MCF 10A (cell line): ENCODE measurements at places on chromosomes 16 and 17. TPM values are rescaled to one million over a fixed set of nuclear protein-coding genes. Genes with fewer than 3 reads are reported as not detected.

- no peaks in the 10 kb centered on the region for H3K4me1 ChIP-seq
- H3K36me3 ChIP-seq = peaks cover 6% of the 10 kb centered on the region
- no peak for DNase-seq
- no peak overlapping the region for H3K27ac ChIP-seq
Measured at GRCh38 chr16:6993544-6993943, 339.1 kb upstream of the RBFOX1 start.

- peak; percentile 95 for DNase-seq
- H3K27ac ChIP-seq = peak overlapping the region; percentile 42
- peaks cover 5% of the 10 kb centered on the region for H3K36me3 ChIP-seq
- H3K4me1 ChIP-seq = peaks cover 20% of the 10 kb centered on the region
- H3K27me3 ChIP-seq = no peaks in the 10 kb centered on the region
Measured at GRCh38 chr16:30490210-30490609, 17.7 kb downstream of the ITGAL start.

Gene CYB5B
- total RNA-seq = 112 and 118 TPM in 2 replicates

GRCh38 chr17:62705778-62706597, 78.5 kb downstream of the MRC2 start:
- no peaks in the 10 kb centered on the region for H3K36me3 ChIP-seq
- DNase-seq = no peak
- peaks cover 7% of the 10 kb centered on the region for H3K4me1 ChIP-seq
- H3K27me3 ChIP-seq = no peaks in the 10 kb centered on the region

DNA sequence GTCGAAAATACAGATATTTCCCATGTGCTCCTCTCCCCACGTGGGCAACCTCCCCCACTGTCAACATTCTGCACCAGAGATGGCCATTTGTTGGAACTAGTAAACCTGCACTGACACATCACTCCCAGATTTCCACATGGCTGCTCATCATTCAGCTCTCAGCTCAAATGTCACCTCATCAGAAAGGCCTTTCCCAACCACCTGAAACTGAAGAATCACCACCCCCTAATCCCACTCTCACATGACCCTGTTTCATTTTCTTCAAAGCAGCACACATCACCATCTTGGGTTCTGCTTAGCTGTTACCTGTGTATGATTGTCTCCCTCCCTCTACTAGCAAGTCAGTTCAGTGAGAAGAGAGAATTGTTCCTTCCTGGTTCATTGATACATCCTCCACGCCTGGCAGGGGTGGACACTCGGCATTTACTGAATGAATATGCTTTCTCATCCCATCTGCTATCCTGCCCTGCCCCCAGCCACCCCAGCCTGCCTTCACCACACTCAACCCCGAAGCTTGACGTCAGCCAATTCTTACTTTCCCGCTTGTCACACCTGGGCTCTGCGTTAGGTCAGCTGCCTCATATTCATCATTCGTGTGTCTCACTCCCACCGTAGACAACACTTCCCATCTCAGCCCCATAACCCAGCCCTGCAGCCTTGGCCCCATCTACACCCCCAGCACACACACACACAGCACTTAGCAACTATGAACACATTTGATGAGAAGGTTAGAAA, 1.5 kb downstream of the C17orf114 start:
- H3K36me3 ChIP-seq = peaks cover 20% of the 10 kb centered on the region
- no peak for DNase-seq
- no peak overlapping the region for H3K4me3 ChIP-seq
- no peaks in the 10 kb centered on the region for H3K27me3 ChIP-seq

DNA sequence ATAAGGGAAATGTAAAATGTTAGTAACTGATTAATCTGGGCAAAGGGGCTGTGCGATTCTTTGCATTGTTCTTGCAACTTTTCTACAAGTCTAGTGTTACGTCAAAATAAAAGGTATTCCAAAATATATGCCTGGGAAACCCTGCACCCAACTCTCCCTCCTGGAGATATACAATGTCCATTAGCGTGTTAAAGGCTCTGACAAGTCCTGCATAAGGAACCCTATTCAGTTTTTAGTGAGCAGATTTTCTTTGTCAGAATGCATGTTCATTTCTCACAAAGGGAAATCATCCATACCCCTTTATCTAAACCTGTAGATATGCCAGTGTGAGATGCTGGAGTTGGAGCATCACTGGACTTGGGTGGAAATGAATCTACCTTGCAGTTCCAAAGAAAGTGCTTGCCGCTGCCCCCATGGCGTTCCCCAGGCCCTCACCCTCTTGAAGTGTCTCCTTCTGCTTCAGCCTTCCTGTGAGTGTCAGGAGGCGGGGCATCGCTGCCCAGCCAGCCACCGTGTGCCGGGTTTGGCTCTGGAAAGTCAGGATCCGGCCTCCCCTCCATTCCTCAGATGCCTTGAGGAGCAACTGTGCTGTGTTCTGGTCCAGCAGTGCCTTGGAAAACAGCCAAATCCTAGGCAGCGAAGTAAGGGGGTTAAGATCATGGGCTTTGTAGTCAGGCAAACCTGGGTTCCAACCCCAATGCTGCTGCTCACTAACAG, 85.5 kb downstream of the RMI2 start:
- H3K4me1 ChIP-seq = no peaks in the 10 kb centered on the region
- no peaks in the 10 kb centered on the region for H3K36me3 ChIP-seq
- H3K27ac ChIP-seq = no peak overlapping the region
- no peak overlapping the region for H3K4me3 ChIP-seq

- no peak overlapping the region for H3K27ac ChIP-seq
- no peaks in the 10 kb centered on the region for H3K27me3 ChIP-seq
- no peaks in the 10 kb centered on the region for H3K4me1 ChIP-seq
- no peaks in the 10 kb centered on the region for H3K36me3 ChIP-seq
Measured at GRCh38 chr17:21418446-21419298, 42.5 kb downstream of the KCNJ12 start.

Gene NKD1
- 0.07 and 0.29 TPM in 2 replicates for total RNA-seq

Gene RAD51D
- 9.6 and 13.0 TPM in 2 replicates for total RNA-seq

Gene GLTPD2
- not detected in 2 replicates for total RNA-seq

DNA sequence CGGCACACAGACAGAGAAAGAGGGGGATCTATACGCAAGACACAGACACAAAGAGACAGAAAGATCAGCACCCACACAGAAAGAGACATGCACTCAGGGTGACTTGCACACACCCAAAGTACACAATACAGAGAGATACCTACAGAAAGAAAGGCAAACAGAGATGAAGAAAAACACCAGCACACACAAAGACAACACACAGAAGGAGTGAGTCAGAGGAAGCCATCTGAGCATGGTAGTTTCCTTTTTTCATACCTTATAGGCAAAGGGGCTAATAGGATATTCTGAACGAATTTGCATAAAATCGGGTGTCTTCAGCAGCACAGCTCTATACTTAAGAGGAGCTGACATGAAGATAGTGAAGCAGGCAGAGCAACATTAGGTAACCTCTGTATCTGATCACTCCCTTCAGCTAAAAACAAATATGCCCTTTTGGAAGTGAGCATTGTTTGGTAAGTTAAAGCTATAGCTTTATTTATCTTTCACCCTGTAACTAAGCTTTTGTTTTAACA, 198.6 kb downstream of the AATF start:
- peaks cover 8% of the 10 kb centered on the region for H3K4me1 ChIP-seq
- H3K36me3 ChIP-seq = peaks cover 65% of the 10 kb centered on the region
- peak overlapping the region; percentile 24 for H3K27ac ChIP-seq
- H3K4me3 ChIP-seq = no peak overlapping the region
- no peaks in the 10 kb centered on the region for H3K27me3 ChIP-seq

- H3K27me3 ChIP-seq = no peaks in the 10 kb centered on the region
- H3K4me3 ChIP-seq = no peak overlapping the region
- no peak overlapping the region for H3K27ac ChIP-seq
- peaks cover 11% of the 10 kb centered on the region for H3K36me3 ChIP-seq
Measured at GRCh38 chr17:40369923-40370322, 5.4 kb upstream of the GJD3 start.

Gene CHAD
- total RNA-seq = not detected in 2 replicates

Gene ZACN
- not detected in 2 replicates for total RNA-seq

DNA sequence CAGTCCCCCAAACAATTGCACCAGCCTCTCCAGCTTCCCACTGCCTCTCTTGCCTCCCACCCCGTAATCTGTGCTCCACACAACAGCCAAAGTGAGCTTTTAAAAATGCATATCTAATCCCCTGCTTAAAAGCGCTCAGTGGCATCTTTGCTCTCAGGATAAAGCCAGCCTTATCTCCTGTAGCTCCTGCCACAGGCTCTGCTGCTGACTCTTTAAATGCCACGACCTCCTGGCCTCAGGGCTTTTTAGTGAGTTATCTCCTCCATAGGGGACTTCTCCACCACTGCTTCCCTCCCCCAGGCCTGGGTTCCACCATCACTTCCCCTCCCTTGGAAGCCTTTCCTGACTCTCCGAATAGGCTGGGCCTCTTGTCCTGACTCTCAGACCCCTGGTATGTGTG, 98.6 kb downstream of the GNAO1 start:
- peaks cover 8% of the 10 kb centered on the region for H3K4me1 ChIP-seq
- H3K27me3 ChIP-seq = no peaks in the 10 kb centered on the region
- H3K36me3 ChIP-seq = no peaks in the 10 kb centered on the region

GRCh38 chr17:38587203-38587602, 18.5 kb downstream of the SRCIN1 start:
- no peak overlapping the region for H3K27ac ChIP-seq
- no peaks in the 10 kb centered on the region for H3K27me3 ChIP-seq
- no peaks in the 10 kb centered on the region for H3K36me3 ChIP-seq
- H3K4me3 ChIP-seq = no peak overlapping the region
- no peak for DNase-seq

DNA sequence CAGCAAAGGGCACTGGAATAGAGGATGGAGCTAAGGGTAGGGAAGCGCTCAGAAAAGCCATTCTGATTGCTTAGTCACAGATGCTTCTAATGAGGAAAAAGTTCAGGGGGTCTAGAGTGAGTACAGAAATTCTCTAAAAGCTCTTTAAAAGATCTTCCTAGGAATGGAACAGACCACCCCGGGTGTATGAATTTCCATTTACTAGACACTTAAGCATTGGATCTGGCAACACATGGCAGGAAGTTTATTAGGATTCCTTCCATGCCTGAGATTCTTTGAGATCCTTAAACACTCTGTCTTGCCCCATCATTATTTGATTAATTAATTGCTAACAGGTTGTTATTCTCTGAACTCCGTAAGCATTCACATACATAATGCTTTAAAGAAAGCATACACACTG, 8.5 kb downstream of the KRTAP9-7 start:
- no peaks in the 10 kb centered on the region for H3K4me1 ChIP-seq
- no peaks in the 10 kb centered on the region for H3K36me3 ChIP-seq
- H3K27me3 ChIP-seq = peaks cover 46% of the 10 kb centered on the region
- H3K27ac ChIP-seq = no peak overlapping the region
- DNase-seq = no peak
- no peak overlapping the region for H3K4me3 ChIP-seq

DNA sequence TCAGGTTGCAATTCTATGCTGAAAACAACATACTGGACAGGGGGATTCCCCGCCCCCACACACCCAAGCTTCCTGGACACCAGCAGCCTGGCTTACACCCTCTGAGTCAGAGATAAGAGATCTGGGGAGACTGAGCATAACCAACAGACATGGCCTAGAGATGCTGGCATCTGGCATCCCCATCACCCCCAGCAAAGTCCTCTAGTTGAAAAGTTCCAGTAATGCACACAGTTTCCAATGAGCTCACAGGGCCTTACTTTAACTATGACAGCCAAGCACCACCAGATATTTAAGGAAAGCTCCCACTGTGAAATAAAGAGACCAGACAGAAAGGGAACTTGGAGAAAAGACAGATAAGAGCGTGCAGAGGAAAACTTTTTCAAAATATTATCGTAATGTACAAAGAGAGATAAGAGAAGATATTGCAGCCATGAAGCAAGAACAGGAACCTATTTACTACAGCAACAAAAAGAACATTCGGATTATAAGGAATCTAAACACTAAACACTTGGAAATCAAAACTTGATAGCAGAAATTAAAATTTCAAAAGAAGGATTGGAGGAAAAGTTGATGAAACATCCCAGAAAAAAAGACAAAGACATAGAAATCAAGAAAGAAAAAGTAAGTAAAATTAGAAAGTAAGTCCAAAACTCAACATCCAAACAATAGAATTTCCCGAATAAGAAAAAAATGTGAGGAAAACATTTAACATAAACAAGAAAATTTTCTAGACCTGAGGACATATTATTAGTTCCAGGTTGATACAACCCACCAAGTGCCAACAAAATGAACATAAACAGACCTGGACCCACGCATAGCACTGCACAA, 17.2 kb upstream of the ALOX15 start:
- peaks cover 11% of the 10 kb centered on the region for H3K27me3 ChIP-seq
- H3K4me1 ChIP-seq = no peaks in the 10 kb centered on the region
- no peak overlapping the region for H3K4me3 ChIP-seq
- H3K36me3 ChIP-seq = no peaks in the 10 kb centered on the region

Gene CFDP1
- 41.3 and 44.7 TPM in 2 replicates for total RNA-seq

DNA sequence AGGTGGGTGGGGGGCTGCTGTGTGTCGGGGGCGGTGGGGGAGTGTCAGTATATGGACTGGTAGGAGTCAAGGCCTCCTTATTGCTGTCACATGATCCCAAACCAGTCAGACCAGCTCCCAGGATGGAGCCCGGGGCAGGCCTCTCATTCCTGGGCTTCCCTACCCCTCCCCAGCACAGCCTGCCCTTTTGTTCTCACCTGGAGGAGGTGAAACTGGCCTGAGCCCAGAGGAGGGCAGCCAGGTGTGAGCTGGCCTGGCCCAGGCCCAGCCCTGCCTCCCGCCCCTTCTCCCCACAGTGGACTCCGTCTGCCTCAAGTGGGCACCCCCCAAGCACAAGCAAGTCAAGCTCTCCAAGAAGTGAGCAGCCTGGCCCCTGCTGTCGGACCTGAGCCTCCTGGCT, 4.6 kb downstream of the PRSS8 start:
- no peak overlapping the region for H3K27ac ChIP-seq
- H3K36me3 ChIP-seq = peaks cover 32% of the 10 kb centered on the region
- no peaks in the 10 kb centered on the region for H3K27me3 ChIP-seq
- no peak overlapping the region for H3K4me3 ChIP-seq
- DNase-seq = peak; percentile 59
- H3K4me1 ChIP-seq = peaks cover 15% of the 10 kb centered on the region

DNA sequence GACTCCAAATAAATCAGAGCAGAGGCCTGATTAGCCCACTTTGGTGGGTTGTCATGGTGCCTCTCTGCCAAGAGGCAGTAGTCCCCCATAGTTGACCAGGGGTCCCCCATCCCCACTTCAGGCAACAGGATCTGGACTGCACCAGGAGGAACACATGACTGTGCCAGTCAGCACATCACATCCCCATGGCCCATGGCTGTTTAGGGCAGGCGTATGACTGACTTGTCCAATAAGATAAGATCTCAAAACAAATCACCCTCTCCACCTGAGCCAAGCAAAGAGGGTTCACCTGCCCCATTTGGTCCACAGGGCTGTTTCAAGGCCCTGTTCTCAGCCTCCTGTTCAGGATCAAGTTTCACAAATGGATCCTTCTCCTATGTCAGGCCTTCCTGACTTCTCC, 93.3 kb downstream of the C16orf78 start:
- no peaks in the 10 kb centered on the region for H3K36me3 ChIP-seq
- no peak overlapping the region for H3K4me3 ChIP-seq
- H3K27me3 ChIP-seq = peaks cover 32% of the 10 kb centered on the region
- H3K4me1 ChIP-seq = no peaks in the 10 kb centered on the region
- no peak for DNase-seq

DNA sequence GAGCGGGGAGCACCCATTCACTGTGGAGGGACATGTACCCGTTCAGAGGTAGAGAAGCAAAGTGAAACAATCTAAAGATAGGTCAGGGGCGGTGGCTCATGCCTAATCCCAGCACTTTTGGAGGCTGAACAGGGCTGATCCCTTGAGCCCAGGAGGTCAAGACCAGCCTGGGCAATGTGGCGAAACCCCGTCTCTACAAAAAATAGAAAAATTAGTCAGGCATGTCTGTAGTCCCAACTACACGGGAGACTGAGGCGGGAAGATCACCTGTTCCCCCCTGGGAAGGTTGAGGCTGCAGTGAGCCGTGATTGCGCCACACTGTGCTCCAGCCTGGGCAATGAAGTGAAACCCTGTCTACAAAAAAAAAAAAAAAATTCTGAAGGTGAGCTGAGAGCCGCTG, 21.7 kb downstream of the MYL4 start:
- H3K27me3 ChIP-seq = no peaks in the 10 kb centered on the region
- H3K27ac ChIP-seq = no peak overlapping the region
- H3K4me3 ChIP-seq = no peak overlapping the region
- H3K36me3 ChIP-seq = no peaks in the 10 kb centered on the region
